A549 treated with ZK216348 at 1 μM for 4 hours (cell line): ENCODE measurements at places on chromosomes 1 and 21. TPM values are rescaled to one million over a fixed set of nuclear protein-coding genes. Genes with fewer than 3 reads are reported as not detected.

The ARHGEF16 gene
- 2.8 to 6.0 TPM (median 4.5 TPM) in 5 replicates for total RNA-seq

The FAM72A gene
- total RNA-seq, result 8.9 to 12.0 TPM (median 10.7 TPM) in 5 replicates

The OR2L5 gene
- not detected in 5 replicates for total RNA-seq

The AMY2A gene
- total RNA-seq, result not detected in 5 replicates

The SPRR2A gene
- total RNA-seq, result not detected in 5 replicates

The BACH1 gene
- 3.6 to 7.4 TPM (median 6.0 TPM) in 5 replicates for total RNA-seq

The PPIAL4G gene
- total RNA-seq, result not detected in 5 replicates

The GNAT2 gene
- 0.15 to 0.16 TPM in 2 of 5 replicates, not detected in the others for total RNA-seq

The LCE1E gene
- not detected in 5 replicates for total RNA-seq

The SASS6 gene
- 2.3 to 4.9 TPM (median 4.0 TPM) in 5 replicates for total RNA-seq
